ENCODE measurements at places on chromosomes 3 and 15. TPM values are rescaled to one million over a fixed set of nuclear protein-coding genes. Genes with fewer than 3 reads are reported as not detected.

DNA sequence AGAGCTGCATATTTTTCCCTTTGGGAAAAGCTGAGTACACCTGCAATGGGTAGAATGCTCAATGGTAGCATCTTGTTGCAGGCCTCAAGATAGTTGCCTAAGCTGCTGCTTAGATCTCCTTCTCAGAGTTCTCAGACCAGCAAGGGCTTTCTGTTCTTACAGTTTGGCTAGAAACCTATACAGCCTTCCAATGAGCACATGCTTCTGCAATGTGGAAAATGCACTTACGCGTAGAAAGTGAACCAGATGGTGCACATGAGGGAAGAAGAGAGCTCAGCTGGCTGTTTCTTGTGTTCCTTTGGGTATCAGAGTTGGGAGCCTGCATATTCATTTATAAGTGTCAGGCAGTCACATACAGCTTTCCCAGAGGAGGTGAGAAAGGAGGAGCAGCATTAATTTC lies 136.4 kb downstream of the B3GALNT1 start:
- no peak for DNase-seq

Gene STRIT1
- not detected for total RNA-seq

DNA sequence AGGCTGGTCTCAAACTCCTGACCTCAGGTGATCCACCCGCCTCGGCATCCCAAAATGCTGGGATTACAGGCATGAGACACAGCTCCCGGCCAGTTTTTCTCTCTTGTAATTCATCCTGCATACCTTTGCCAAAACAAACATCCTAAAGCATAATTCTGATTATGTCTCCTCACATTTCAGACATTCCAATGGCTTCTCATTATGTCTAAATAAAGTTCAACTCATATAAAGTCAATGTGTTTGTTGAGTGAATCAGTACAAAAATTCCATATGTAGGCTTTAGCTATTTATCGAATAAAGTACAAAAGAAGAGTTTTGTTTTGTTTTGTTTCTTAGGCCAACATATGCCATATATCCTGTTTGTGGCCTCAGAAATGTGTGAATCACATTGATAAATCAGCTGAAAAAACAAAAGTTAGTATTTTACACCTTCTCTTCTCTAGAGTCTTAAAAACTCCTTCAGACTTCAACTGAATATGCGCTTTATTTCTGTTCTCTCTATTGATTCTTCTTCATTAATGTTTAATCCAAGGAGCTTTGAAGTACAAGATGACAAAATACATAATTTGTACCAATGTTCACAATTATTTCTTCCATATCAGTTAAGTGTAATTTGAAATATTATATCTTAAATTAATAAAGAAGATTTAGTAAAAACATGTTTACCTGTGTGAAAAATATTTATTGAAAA lies 165.8 kb downstream of the MECOM start:
- peak; percentile 12 for DNase-seq

DNA sequence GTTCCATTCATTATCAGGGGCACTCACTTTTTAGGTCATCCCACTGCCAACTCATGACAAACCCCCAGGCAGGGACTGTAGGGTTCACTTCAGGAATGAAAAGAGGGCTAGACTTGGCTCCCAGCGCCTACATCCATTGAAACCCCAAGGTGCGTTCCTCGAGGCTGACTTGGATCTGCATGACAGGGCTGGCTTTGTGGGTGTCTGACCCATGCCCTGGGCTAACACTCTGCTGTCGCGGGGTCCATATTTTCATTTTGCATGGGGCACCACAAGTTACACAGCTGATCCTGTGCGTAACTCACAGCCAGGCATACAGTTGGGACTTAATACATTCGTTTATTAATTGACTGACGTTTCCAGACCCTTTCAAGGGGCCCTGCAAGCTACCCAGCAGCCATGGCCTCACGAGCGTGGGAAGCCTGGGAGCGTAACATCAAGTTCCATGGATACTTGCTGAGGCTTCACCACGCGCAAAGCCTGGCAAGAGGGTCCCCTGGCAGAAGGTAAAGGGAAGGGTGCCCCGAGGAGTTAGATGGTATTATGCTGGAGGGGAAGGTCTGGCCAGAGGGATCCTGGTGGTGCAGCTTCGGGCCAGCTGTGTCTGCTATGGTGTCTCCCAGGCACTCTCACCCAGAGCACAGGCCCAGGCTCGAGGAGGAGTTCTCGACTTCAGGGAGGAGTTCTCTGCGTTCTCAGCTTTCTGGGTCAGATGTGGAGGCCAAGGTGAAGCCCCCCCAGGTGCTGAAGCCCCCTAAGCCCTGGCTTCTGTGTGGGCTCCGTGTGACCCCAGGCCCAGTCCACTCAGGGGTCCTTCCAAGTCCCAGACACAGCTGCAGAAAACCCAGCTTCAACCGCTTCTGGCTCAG lies 85.4 kb downstream of the ADAMTS17 start:
- DNase-seq: no peak

GRCh38 chr3:95123104-95123503 lies 1060.2 kb downstream of the NSUN3 start:
- DNase-seq: no peak

GRCh38 chr3:2838546-2839157 lies 271.5 kb downstream of the IL5RA start:
- no peak for DNase-seq

- no peak for DNase-seq
Observed at GRCh38 chr3:26989037-26989436, 366.5 kb downstream of the LRRC3B start.

- no peak for DNase-seq
Observed at GRCh38 chr3:16768956-16769355, 115.8 kb upstream of the PLCL2 start.

DNA sequence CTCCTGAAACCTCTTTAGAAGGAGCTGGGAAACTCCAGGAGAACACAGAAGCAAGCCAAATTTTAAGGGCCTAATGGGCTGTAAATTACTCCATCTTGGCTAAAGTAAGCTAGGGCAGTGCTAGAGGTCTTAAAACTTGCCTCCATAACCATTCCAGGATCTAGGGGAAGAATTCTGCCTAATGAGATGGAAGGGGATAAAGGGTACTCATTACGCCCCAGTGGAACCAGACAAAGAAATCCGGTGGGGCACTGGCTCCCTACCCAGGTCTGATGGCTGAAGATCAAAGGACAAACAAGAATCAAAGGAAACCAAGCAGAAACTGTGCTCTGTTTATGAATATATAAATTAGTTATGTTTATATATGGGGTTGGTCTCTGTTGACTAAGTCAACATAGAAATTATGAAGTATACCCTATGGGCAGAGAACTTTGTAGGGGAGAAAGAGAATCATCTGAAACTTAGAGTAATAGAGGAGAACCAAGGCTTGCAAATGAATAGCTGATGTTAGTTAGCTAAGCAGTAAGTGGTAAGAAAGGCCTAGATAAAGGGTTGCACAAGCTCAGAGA lies 57.8 kb downstream of the NCEH1 start:
- no peak for DNase-seq

DNA sequence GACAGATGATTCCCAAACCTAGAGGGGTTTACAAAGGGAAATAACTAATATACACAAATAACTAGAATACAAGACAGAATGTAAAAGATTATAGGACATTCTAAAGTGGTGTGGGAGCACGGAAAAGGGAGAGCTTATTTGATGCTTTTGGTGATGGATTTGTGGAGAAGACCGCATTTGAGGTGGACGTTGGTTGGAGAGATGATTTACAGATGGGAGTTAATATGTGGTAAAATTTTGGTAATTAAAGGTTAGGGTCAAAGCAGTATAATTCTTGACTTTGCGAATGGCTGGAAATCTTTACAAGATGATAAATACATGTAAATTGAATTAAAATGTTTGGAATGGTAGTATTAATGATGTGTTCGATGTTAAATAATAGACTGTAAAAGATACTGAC lies 1.2 kb downstream of the KNL1 start:
- no peak for DNase-seq

Gene ERICH6
- total RNA-seq: not detected

GRCh38 chr3:160038862-160039562 lies 50.4 kb downstream of the IL12A start:
- no peak for DNase-seq

GRCh38 chr15:85756411-85757072 lies 38.2 kb downstream of the KLHL25 start:
- DNase-seq: no peak

DNA sequence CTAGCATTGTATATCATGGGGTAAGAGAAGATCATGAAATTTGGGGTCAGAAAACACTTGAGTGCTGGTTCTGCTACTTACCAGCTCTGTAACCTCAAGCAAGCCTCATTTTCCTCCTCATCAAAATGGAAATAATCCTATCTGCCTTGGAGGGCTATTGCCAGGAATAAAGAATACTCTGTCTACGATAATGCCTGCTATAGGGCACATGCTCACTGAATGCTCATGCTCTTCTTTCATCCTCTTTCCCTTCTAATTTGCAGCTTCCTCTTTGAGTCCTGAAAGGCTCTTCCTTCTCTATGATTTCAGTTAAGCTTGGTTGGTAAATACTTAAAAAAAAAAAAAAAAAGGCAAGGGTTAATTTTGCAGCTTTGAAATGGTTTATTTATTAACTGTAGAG lies 12.8 kb downstream of the RTP1 start:
- DNase-seq: no peak

Gene PYGO1
- total RNA-seq: 1.9 TPM

DNA sequence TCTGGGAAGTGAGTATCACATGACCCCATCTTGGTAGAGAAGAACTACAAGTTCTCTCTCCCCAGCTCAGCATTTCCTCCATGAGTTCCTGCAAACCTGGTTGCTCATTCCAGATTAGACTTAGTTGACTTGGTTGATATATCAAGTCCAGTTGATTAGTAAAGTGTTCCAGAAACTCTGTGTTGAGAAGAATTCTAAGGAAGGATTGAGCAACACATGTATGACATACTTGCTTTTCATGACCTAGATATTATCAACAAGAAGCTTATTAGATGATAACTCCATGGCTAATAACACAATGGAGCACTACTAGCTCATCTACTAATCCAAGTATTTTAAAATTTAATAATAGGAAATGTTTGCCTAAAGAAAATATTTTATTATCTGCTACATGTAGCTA lies 6.4 kb upstream of the EID1 start:
- no peak for DNase-seq

Gene ABCC5
- 2.2 TPM for total RNA-seq

DNA sequence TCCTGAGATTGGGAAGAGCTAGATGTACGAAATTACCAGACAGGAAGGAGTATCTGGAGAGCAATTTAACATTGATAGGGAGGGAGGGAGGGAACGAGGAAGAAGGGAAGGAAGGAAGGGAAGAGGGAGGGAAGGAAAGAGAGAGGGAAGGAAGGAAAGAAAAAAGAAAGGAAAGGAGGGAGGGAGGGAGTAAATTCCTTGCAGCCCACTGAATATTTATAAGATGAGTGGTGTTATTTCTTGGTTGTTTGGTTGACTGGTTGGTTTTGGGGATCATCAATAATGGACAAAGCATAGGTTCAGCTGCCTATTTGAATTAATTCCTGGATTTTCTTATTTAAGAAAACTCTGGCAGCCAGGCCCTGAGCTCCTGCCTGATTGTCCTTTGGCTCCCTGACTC lies 15.5 kb upstream of the TSEN2 start:
- DNase-seq: no peak

DNA sequence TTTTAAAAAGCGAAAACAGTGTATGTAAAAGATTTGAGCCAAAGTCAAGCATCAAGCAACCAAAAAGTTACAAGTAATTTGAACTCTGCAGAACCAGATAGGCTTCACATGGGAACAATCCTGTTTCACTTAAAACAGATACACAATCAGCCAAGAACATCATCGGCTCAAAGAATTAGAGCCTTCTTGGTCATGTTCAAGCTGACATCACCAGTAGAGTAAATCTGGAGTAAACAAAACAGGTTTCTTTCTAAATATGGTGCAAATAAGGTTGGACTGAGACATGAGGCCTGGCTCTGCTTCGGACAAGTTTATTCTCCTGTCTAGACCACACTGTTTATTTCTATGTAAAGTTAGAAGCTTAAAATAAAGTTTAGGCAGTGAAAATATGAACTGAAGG lies 116.0 kb downstream of the GMNC start:
- no peak for DNase-seq

- DNase-seq: no peak
Observed at GRCh38 chr3:181691901-181692300, 19.8 kb upstream of the SOX2 start.

GRCh38 chr15:98860281-98861041 lies 147.1 kb downstream of the PGPEP1L start:
- no peak for DNase-seq

DNA sequence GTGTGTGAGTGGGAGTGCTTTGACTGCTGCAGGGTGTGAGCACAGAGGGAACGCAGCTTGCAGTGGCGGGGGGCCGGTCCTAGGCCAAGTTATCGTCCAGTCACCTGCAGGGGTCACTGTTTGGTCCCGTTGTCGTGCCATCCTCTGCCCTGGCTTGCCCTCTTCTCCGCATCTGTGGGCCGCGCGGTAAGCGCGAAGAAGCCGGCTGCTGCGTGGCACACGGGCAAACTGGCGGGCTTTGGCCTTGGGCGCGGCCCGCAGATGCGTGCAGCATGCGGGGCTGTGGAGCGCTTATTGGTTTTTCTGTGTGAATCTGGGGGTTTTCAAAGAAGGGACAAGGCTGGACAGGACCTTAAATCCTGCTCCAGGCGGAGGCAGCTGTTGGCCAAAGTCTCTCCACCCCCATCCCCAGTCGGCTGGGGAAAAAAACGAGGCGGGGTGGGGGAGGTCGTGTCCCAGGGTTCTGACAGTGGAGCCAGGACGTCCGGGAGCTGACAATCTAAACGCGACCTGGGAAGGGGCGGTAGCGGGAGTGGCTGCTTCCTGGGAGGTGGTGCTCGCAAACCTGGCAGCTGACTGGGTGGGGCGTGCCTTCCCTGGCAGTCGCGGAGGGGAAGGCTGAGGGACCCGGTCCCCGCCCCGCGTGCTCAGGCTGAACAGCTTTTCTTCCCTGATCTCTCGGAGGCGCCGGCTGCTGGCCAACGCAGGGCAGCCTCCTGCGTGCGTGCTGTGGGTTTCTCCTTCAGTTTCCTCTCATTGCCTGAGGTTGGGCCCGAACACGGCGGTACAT lies 39.7 kb upstream of the VEPH1 start:
- peak; percentile 91 for DNase-seq

DNA sequence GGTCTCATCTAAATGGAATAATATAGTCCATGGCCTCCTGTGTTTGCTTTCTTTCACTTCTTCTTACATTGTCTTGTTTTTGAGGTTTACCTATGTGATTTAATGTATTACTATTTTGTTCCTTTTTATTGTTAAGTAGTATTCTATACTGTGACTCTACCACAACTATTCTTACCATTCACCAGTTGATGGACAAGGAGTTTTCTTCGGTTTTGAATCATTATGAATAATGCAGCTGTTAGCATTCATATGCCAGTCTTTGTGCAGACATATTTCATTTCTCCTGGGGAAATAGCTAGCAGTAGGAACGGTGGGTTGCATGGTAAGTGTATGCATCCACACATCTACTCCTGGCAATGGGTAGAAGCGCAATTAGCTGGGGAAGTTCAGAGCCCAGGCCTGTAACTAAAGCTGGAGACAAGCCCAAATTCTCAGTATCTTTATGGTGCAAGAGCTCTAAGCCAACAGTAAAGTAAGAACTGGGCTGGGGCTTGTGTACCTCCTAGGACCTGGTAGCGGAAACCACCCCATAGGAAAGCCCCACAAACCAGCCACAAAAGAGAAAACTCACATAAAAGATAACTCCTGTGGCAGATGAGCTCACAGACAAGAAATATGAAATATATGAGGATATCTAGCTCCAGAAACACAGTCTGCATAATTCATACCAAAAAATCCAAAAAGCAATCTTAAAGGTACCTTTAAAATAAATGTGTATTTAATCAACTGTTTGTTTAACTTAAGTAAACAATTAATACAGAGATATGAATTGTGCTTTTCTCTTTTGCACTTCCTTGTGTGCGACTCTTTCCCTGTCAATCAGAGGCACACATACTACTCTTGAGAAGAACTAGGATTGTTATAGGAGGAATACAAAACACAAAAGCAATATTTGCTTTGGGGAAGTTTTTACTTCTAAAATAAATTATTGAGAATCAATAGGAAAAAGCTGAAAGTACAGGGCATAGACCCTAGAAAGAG lies 2.7 kb upstream of the CSTA start:
- DNase-seq: no peak

Gene ENTPD3
- not detected for total RNA-seq

All from Caki2 (cell line).